Inflammatory macrophage (primary cell): ENCODE measurements at places on chromosomes 4 and X.

- DNase-seq = peak; percentile 47
Measured at GRCh38 chr4:88828842-88829571, 131.4 kb upstream of the NAP1L5 start.

DNA sequence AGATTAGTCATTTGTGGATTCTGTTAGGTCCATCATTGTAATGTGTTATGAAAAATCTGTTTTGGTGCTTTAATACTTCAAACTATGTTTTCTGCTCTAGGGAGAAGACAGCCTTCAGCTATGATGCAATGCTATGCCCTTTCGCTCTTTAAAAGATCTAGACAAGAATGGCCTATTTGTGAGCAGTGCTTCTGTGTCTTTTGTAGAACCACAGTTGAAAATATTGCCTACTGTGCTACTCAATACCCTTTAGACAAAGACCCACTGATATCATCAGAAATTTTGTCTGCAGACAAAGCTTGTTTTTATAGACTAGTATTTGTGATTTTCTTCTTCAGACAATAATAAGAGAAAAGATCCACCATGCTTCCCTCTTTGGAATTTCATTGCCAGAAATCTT, 44.6 kb upstream of the SLITRK2 start:
- DNase-seq = no peak

- DNase-seq = no peak
Measured at GRCh38 chrX:41653125-41653524, 35.6 kb upstream of the GPR34 start.

DNA sequence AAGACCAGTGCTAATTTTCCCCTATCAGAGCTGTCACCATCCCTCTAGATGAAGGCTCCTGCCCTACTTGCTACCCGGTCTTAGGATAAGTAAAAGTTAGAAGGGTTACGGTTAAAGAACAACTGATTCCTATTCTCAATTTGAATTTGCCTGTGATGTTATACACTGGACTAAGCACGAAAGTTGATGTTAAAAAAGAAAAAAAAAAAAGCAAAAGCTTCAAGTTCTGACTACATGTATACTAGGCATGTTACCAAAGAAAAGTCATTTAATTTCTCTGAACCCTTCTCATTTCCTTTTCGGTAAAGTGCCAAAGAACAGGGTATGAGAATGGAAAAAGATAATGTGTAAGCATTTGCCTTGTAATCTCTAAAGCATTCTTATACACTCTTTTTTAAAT, 1.4 kb upstream of the PPID start:
- no peak for DNase-seq

GRCh38 chr4:150126201-150126863, 48.1 kb downstream of the DCLK2 start:
- DNase-seq = peak; percentile 85

GRCh38 chr4:36360755-36361154, 79.3 kb downstream of the DTHD1 start:
- no peak for DNase-seq

- DNase-seq = peak; percentile 86
Measured at GRCh38 chrX:7147978-7148854, at the start of gene PUDP. Gene PUDP, minus strand, starts transcription at chrX:7148153. Its CDS starts 40 bp downstream, at chrX:7148113.

GRCh38 chrX:65406532-65406931, 128.1 kb downstream of the LAS1L start:
- no peak for DNase-seq

- DNase-seq = no peak
Measured at GRCh38 chr4:153372967-153373562, 28.6 kb downstream of the MND1 start.

DNA sequence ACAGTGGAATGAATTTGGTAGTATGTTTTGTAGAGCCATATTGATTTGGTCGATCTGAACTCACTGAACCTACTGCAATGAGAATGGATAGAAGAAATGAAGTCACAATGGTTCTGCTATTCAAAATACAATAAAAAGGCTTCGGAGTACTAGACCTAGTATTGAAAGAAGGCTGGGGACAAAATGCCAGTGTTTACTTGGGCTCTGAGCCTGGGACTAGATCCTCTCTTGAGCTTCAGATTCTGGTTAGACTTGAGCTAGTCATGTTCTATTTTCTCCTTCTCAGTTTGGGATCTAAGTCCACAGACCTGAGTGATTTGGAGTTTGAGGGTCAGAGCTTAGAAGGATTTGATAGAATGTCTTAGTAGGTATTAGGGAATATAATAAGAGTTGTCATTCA, 9.9 kb downstream of the INTS12 start:
- DNase-seq = no peak

GRCh38 chr4:183353557-183353956, 31.3 kb upstream of the CLDN24 start:
- DNase-seq = no peak

DNA sequence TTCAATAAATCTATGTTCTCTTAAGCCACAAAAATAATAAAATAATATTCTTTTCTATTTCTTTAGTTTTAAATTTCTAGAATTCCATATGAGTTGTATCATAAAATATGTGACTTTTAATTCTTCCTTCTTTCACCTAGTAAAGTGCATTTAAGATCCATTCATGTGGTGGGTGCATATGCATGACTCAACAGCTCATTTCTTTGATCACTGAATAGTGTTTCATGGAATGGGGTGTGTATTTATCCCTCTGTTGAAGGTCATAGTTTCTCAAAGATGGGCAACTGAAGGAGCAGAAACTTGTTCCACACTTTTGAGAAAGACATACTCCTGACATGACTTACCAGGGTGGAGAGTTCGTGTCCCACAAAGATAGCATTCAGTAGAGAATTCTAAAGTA, 1230.3 kb upstream of the AGA start:
- DNase-seq = no peak

- no peak for DNase-seq
Measured at GRCh38 chr4:170497112-170497511, 407.4 kb upstream of the AADAT start.

GRCh38 chr4:85966373-85966772, 393.5 kb downstream of the MAPK10 start:
- DNase-seq = no peak

DNA sequence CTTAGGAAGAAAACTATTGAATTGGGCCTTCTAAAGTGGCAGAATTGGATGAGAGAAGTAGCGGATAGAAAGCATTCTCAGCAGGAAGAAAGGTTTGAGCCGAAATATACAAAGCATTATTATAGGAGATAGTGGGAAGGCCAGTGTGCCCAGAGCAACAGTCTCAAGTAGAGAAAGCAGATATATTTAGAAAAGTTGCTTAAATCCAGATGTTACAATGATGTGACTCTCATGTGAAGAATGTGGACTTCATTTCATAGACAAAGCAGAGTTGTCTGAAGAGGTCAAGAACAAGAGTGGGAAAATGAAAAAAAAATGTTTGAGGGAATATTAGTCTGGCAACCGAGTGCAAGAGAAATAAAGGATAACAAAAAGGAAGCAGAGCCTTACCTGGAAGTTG, 66.9 kb downstream of the SYNPO2 start:
- no peak for DNase-seq
